Dermis microvascular lymphatic vessel endothelial cell (primary cell): ENCODE measurements at places on chromosomes 1 and 21. TPM values are rescaled to one million over a fixed set of nuclear protein-coding genes. Genes with fewer than 3 reads are reported as not detected.

- no peak for DNase-seq
Measured at GRCh38 chr1:240687820-240688219, 75.9 kb upstream of the GREM2 start.

GRCh38 chr1:207747627-207748492 is 4.0 kb upstream of the CD46 start:
- no peak for DNase-seq

MROH9 gene
- total RNA-seq = not detected in 2 replicates

DNA sequence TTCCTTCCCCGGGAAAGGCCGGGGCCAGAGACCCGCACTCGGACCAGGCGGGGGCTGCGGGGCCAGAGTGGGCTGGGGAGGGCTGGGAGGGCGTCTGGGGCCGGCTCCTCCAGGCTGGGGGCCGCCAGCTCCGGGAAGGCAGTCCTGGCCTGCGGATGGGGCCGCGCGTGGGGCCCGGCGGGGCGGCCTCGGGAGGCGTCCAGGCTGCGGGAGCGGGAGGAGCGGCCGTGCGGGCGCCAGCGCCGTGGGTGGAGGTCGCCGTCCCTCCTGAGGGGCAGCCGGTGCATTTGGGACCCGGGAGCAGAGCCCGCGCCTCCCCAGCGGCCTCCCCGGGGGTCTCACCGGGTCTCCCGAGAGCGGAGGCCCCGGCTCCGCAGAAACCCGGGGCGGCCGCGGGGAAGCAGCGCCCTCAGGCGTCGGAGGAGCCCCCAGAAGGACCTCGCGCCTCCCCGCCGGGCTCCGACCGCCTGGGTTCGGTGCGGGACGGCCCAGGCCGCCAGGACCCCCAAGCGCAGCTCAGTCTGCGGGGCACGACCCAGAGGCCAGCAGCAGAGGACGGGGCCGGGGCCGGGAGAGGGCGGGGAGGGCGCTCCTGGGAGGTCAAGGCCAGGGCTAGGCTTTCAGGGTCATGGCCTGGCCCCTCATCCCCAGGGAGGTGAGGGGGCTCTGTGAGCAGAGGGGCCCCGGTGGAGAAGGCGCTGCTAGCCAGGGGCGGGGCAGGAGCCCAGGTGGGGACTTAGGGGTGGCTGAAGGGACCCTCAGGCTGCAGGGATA is 7.2 kb upstream of the SLX9 start:
- peak; percentile 35 for DNase-seq

DNA sequence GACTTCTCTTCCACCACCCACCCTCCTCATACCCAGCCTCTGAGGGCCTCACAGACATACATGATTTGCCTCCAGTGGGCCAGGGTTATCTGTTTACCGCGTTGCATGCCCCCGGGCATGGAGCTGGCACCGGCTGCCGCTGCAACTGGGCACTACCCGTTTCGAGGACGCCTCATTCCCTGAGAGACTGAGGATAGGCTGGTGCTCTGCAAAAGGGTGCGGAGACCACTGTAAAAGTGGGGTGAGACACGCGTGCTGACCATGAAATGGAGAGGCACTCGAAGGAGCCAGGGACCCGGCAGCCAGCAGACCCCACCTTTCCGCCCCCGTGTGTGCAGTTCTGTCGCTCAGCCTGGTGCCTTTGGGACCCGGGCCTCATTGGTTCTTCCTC is 20.6 kb downstream of the TP73 start:
- DNase-seq = no peak

DNA sequence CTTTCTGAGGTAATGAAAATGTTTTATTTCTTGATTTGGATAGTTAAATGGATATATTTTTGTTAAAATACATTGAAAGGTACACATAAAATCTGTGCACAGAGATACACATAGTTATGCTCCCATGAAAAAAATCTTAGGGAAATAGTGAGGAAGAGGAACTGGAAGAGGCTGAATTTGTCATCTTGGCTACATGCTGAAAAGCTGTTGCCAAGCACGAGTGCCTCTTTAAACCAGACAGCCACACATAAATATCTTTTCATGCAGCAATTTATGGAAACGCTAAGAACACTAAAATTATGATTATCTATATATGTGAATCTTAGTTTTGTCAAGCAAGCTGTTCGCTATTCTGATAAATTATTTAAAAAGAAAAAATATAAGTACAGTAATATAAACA is 12.8 kb upstream of the ADAR start:
- no peak for DNase-seq

- no peak for DNase-seq
Measured at GRCh38 chr1:116680752-116681151, 13.2 kb upstream of the IGSF3 start.

GRCh38 chr1:68162761-68163160 is 69.6 kb downstream of the WLS start:
- DNase-seq = no peak

DNA sequence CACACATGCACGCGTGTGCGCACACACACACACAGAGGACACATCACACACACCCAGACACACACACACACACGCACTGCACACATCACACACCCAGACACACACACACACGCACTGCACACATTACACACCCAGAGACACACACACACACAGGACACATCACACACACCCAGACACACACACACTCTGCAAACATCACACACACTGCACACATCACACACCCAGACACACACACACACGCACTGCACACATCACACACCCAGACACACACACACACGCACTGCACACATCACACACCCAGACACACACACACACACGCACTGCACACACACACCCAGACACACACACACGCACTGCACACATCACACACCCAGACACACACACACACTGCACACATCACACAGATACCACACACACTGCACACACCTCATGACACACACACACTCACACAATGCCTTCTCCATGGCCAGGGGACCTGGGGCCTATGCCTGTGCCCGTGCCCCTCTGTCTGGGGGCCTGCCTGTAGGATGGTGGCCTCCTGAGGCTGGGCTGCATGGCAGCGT is 24.4 kb downstream of the CRYAA start:
- DNase-seq = no peak

GRCh38 chr1:242886137-242886536 is 361.6 kb upstream of the PLD5 start:
- DNase-seq = no peak
